ENCODE measurements at places on chromosomes 13 and 19. TPM values are rescaled to one million over a fixed set of nuclear protein-coding genes. Genes with fewer than 3 reads are reported as not detected.
A peak's percentile ranks its signal among the peaks of the same experiment; 100 is the strongest.

GRCh38 chr13:59603646-59604045 lies 560.1 kb downstream of the DIAPH3 start:
- no peak for DNase-seq
- no peaks in the 10 kb centered on the region for H3K27me3 ChIP-seq
- H3K4me3 ChIP-seq = no peak overlapping the region
- no peaks in the 10 kb centered on the region for H3K4me1 ChIP-seq
- H3K36me3 ChIP-seq = no peaks in the 10 kb centered on the region

DNA sequence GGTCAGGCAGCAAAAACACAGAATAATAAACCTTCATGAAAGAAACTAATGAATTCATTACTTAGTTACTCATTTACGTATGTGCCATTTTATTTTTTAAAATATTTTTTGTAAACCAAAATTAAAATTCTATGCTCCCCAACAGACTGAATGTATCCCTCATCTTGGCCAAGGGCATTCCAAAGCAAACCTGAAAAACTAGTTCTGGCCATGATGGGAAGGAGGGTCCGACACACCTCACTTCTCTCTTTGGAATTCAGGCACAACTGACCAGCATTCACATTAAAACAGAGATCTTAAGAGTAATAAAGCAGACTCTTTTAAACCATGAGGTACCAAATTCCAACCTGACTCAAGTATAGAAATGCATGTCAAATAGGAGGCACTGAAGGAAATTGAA lies 1576.9 kb upstream of the SPRY2 start:
- no peak overlapping the region for H3K4me3 ChIP-seq
- H3K36me3 ChIP-seq = no peaks in the 10 kb centered on the region
- no peaks in the 10 kb centered on the region for H3K4me1 ChIP-seq
- H3K27me3 ChIP-seq = no peaks in the 10 kb centered on the region
- no peak overlapping the region for H3K27ac ChIP-seq

GRCh38 chr13:38674208-38674607 lies 12.7 kb upstream of the FREM2 start:
- DNase-seq = no peak
- no peaks in the 10 kb centered on the region for H3K4me1 ChIP-seq
- no peak overlapping the region for H3K27ac ChIP-seq
- no peaks in the 10 kb centered on the region for H3K27me3 ChIP-seq
- no peaks in the 10 kb centered on the region for H3K36me3 ChIP-seq
- H3K4me3 ChIP-seq = no peak overlapping the region

DNA sequence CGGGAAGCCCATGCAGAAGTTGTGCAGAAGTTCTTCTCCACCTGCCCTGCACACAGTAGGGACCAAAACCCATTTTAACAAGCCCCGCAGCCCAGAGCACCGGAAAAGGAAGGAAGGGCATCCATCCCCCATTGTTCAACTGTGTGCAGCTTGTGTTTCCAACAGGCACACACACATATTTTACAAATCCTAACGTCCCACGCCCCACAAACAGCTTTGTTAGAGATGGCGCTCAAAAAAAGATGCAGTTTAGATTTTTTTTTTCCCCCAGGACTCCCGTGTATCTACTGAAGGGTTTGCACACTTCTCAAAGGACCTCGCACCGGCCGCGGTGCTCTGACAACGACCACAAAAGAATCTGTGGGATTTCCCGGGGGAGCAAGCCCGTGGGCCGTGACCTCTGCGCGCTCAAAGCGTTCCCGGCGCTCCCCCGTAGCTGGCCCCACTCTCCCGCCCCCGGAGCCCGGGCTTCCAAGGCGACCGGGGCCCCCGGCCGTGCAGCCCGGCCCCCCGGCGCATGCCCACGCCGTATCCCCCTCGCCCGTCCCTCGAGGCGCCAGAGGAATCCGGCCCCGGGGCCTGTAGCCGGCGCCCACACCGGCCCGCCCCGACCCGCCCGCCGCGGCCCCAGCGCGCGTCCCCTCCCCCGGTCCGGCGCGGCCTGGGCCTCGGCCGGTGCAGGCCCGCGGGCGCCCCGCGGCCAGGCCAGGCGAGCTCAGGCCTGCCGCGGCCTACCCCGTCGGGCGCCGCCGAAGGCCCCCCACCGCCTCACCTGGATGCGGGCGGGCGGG lies 523 bp downstream of the ELAVL1 start:
- H3K4me3 ChIP-seq = peak overlapping the region; percentile 89
- H3K36me3 ChIP-seq = peaks cover 12% of the 10 kb centered on the region
- no peak for DNase-seq
- H3K4me1 ChIP-seq = peaks cover 45% of the 10 kb centered on the region

GRCh38 chr19:1268226-1269064 lies 687 bp upstream of the CIRBP start:
- no peaks in the 10 kb centered on the region for H3K27me3 ChIP-seq
- DNase-seq = no peak
- peak overlapping the region; percentile 80 for H3K4me3 ChIP-seq
- H3K27ac ChIP-seq = peak overlapping the region; percentile 85
- peaks cover 79% of the 10 kb centered on the region for H3K4me1 ChIP-seq

- H3K27ac ChIP-seq = no peak overlapping the region
- no peaks in the 10 kb centered on the region for H3K36me3 ChIP-seq
- no peak for DNase-seq
- no peak overlapping the region for H3K4me3 ChIP-seq
Measured at GRCh38 chr13:113845055-113845454, 18.8 kb downstream of the GAS6 start.

The SLITRK6 gene
- not detected for total RNA-seq

The PLEKHF1 gene
- total RNA-seq = 5.5 TPM

The SHC2 gene
- total RNA-seq = 0.24 TPM

The NANOS3 gene
- not detected for total RNA-seq

The FBN3 gene
- not detected for total RNA-seq
